Stimulated activated naive CD4-positive, alpha-beta T cell (primary cell): ENCODE measurements at places on chromosomes 16 and 17.
A peak's percentile ranks its signal among the peaks of the same experiment; 100 is the strongest.

- DNase-seq: peak; percentile 20
These were observed 12.2 kb downstream of the PRKCB start for GRCh38 chr16:23847948-23848347.

GRCh38 chr17:44210342-44211192 lies 8.9 kb downstream of the UBTF start:
- peak; percentile 90 for DNase-seq

- DNase-seq: no peak
These were observed 336.7 kb upstream of the ZFHX3 start for GRCh38 chr16:73384506-73385089.

DNA sequence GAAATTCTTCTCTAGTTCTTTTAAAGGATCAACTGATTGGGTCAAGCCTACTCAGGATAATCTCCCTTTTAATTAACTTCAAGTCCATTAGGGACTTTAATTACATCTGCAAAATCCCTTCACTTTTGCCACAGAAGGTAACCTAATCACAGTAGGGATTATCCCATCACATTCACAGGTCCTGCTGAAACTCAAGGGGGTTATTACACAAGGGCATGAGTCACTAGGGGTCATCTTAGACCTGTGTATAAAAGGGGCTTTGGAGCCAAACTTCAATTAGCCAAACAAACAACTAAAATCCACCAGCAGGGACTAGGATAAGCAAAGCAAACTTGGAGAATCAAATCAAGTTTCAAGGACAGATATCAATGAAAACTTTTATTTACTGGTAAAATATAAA lies 19.4 kb downstream of the CIAPIN1 start:
- no peak for DNase-seq

- DNase-seq: no peak
These were observed 184.5 kb downstream of the IRF8 start for GRCh38 chr16:86083382-86084002.

- no peak for DNase-seq
These were observed 145.9 kb upstream of the CIBAR2 start for GRCh38 chr16:85258166-85258565.

DNA sequence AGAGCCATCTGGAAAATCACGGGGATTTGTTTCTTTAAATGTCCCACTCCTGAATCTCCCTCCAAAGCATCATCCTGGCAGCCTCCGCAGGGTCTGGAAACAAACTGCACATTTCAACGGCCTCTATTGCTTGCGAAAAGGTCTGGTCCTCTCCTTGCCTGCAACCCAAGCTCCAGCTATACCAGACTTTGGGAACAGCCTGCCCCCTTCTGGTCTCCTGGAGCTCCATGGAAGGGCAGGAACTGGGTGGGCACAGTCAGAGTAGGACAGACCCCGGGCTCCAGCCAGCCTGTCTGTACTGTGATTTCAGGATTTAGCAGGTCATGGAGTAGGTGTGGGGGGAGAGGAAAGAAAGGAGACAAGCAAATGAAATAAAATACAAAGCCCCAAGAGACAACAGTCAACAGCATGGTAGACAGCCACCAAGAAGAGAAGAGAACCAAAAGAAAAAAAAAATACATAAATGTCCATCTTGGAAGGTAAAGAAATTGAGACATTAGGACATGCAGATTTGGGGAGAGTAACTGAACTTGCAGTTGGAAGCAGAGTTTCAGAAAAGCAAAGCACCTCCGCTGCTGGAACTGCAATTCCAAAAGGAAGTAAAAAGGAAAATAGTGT lies 2.7 kb downstream of the XYLT1 start:
- DNase-seq: peak; percentile 12

DNA sequence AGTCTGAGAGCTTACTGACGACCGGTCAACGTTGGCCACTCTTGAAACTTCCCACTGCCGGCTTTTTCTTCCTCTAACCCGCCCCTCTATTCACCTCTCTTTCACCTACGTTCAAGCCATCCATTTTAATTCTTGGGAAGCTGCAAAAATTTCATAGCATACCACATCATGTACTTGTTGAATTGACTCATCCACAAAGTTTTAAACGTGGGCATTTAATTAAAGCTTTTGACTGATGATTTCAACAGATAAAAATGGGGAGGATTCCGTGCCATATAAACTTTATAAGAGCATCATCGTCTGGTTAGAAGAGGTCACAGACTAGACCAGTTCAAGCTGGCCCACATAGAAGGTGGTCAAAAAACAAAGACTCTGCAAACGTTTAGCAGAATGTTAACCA lies 22.5 kb downstream of the VPS53 start:
- no peak for DNase-seq

- no peak for DNase-seq
These were observed 43.3 kb upstream of the CBFA2T3 start for GRCh38 chr16:89020068-89020924.

- no peak for DNase-seq
These were observed 17.7 kb downstream of the NCBP3 start for GRCh38 chr17:3828151-3828851.

DNA sequence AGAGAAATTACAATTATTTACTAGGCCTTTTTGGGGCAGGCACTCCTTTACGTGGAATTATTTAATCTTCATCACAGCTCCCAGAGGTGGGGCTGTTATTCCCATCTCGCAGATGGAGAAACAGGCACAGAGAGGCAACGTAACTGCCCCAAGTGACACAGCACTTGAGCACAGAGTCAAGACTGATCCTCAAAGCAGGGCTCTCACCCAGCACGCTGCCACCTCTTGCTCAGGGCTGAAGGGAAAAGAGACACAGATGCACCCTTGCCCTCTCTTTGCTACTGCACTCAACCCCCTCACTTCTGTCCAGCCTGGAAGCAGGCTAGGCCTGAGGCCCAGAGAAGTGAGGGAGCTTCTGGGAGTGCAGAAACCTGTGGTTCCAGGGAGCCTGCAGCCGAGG lies 4.4 kb downstream of the ADAM11 start:
- no peak for DNase-seq

DNA sequence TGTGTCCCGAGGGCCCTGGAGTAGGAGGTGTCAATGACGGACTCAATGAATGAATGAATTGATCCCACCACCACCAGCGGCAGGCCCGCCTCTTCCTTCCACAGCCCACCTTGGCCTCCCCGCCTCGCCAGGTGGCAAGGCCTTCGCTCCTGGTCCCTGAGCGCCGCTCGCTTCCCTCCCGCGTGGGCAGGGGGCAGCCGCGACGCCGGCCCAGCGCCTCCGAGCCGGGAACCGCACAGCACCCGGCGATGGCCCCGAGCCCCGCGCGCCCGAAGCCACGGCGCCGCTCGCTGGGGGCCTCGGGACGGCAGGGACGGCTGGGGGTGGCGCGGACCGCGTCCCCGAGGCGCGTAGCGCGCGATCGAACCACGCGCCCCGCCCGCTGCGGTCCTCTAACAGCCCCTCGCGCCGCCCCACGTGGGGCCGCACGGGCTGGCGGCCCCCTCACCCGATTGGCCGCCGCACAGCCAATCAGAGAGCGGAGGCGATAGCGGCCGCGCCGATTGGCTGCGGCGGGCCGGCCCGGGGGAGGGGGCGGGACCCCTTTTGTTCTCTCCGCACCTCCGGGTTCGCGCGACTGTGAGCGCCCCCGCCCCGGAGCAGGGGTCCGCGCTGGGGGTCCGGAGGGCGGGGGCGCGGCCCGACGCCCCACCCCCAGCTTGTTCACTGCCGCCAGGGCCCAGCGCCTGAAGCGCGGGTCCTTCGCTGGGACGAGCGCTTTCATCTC lies 31.4 kb downstream of the ACTG1 start:
- DNase-seq: peak; percentile 68

- no peak for DNase-seq
These were observed 16.8 kb downstream of the HIC1 start for GRCh38 chr17:2071455-2072281.

DNA sequence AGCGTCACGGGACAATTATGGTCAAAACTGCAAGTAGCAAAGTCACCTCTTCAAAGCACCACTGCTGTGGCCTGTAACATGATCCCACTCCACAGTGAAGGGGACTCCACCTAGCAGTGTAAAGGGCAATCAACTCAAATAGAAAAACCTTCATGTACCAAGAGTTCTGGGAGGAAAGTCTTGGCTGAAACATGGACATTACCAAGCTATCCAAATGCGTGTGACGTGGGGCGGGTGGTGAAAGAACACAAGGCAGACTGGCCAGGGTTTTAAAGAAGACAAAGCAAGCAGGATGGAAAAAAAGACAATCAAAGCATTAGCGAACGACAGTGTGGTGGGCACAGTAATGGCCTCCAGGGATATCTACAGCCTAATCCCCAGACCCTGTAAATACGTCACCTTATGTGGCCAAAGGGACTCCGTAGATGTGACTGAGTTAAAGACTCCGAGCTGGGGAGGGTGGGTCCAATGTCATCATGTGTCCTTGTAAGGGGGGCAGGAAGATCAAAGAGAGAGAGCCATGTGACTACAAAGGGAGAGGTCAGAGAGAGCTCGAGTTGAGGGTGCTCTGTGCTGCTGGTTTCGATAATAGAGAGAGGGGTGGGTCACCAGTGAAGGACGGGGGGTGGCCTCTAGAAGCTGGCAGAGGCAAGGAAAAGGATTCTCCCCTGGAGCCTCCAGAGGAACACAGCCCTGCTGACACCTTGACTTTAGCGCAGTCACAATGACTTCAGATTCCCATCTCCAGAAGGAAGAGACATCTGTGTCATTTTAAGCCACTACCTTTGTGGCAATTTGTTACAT lies 6.0 kb downstream of the HSDL1 start:
- DNase-seq: no peak

- DNase-seq: no peak
These were observed 57.9 kb upstream of the SLC12A3 start for GRCh38 chr16:56807011-56807675.

DNA sequence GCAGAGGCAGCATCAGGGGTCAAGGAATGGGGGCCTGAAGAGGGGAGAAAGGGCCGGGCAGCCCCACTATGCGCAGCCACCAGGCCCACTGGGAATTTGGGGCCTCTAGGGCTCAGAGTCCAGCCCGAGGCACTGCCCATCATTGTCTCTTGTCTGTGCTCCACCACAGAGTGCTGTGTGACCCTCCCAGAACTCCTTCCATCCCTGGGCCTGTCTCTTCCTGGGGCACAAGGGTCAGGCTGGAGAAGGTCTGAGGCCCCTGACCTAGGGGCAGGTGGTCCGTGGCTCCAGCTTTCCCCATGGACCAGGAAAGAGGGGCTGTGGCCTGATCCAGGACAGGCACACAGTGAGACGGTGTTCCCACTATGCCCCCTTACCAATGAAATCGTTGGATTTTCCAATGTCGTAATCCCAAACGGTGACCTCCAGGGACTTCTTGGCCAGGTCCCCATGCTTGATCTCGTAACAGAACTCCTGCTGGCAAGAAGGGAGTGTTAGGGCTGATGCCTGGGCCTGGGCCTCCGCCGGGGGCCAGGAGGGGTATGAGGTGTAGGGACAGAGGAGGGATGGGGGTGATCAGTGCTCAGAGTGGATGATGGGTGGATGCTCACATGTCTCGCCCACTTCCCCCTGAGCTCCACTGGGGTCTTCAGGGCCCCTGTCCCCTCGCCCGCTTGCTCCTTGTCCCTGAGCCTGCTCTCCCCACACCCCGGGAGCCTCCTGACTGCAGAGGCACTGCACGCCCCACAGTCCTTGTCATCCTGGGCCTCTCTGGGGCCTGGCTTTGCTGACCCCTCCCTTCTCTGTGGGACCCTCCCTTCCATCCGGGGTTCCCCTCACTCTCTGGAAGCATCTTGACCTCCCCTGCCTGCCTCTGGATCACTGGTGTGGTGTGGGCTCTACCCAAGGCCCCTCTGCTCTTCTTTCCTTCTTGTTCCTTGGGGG lies 10.7 kb downstream of the SCGB1C2 start:
- no peak for DNase-seq

- DNase-seq: peak; percentile 55
These were observed 7.8 kb upstream of the PDK2 start for GRCh38 chr17:50087246-50087911.

DNA sequence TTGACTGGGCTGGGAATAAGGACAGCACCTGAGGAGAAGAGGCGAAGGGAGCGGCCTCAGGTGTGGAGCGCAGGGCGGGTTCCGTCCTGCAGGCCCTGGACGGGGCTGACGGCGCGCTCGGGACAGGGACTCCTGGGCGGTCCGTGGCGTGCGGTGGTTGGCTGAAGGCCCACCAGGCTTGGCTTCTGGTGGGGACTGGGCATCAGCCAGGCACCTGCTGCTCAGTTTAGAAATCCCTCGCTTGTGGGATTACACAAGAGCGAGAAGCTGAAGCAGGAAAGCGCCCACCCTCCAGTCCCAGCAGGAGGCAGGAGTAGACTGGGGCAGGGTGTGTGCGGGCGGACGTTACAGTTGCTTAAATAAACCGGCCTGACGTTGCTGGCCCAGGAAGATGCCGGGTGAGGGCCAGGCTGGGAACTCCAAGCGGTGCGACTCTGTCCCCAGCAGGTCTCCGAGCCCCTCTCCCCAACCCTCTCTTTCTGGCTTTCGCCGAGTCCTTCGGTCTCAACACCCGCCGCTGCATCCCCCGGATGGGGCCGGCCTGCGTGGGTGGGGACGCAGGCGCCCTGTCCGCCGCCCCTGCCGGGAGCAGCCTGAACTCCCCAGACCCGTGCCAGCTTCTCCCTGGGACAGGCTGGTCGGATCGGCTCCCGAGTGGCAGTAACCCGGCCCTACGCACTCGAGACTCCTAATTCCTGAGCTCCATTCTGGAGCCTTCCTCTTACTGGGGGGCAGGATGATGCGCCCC lies 639 bp downstream of the MIF4GD start:
- peak; percentile 43 for DNase-seq

- DNase-seq: no peak
These were observed 27.5 kb downstream of the NSMCE1 start for GRCh38 chr16:27240948-27241531.

DNA sequence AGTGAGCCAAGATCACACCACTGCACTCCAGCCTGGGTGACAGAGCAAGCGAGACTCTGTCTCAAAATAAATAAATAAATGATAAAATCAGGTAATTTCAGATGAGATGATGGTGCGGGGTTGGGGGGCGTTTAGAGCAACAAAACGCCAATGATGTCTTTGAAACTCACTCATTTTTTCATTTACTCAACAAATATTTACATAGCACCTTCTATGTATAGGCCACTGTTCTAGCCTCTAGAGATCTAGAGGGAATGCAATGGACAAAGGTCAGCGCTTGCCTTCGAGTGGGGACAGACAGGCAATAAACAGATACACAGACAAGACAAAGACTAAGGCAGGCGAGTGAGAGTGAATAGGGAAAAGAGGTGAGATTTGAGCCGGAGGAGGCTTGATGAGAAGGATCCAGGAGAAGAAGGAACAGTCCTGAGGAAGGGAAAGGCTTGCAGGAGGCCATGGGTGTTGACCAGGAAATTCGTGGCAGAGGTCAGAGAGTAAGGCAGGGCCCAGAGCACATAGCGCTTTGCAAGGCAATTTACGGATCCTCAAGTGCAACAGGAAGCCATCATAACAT lies 14.1 kb downstream of the ALDH3A1 start:
- DNase-seq: no peak

- DNase-seq: no peak
These were observed 11.9 kb downstream of the KIF19 start for GRCh38 chr17:74337834-74338500.

DNA sequence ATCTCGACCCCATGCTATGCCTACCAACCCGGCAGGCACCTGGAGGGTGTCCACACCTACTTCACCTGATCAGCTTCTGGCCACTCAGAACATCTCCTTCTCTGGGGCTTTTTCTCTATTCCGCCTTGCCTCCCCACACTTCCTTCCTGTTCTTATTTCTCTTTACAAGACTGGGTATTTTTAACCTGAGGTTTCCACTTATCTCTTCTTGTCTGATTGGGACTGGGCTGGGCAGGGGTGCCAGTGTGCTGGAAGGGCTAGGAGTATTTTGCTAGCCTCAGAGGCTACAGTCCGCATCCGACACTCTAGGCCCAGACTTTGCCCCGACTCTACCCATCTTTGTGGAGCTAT lies 26.2 kb upstream of the ZNF652 start:
- DNase-seq: peak; percentile 25
